ENCODE measurements at places on chromosomes 11 and 22.

GRCh38 chr22:26770624-26771023, 113.2 kb downstream of the MIAT start:
- DNase-seq: no peak

DNA sequence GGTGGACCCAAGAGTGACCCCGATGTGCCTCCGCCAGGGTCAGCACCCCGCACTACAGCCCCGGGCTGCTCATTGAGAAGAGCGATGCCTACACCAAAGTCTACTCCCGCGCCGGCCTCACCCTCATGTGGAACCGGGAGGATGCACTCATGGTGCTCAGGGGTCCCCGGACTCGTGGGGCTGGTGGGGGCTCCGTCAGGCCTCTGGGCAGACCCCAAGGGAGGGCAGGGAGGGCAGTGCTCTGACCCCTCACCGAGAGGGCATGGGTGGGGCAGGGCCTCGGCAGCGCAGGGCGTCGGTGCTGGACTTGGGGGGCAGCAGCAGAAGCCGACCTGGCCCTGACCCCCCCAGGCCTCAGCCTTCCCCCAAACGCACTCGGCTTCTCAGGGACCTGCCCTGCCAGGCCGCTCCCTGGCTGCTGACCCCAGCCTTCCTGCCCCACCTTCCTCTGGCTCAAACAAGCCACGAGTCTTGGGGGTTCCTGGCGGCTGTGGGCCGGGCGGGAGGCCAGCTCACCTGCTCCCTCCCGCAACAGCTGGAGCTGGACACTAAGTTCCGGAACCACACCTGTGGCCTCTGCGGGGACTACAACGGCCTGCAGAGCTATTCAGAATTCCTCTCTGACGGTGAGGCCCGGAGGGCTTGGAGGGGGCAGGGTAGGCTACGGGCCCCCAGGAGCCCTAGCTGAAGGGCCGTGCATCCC, 2.9 kb downstream of the MUC2 start:
- DNase-seq: no peak

- no peak for DNase-seq
Observed at GRCh38 chr11:68988491-68988890, 7.7 kb upstream of the MRGPRD start.

DNA sequence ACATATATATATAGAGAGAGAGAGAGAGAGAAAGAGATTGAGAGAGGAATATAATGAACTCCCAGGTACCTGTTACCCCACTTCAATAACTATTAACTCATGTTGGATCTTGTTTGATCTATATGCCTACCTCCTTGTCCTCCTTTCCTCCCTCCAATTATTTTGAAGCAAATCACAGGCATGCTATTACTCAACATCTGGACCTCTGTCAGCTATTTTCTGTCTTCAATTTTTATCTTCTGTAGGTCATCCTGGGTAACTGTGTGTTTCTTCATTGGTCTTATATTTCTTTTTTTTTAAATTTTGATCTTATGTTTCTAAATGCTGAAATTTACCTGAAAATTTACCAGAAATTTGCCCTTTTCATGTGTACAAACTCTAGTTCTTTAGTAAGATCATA, 24.8 kb downstream of the UVRAG start:
- DNase-seq: no peak

- DNase-seq: peak; percentile 47
Observed at GRCh38 chr11:110712659-110713448, 617 bp upstream of the ARHGAP20 start.

DNA sequence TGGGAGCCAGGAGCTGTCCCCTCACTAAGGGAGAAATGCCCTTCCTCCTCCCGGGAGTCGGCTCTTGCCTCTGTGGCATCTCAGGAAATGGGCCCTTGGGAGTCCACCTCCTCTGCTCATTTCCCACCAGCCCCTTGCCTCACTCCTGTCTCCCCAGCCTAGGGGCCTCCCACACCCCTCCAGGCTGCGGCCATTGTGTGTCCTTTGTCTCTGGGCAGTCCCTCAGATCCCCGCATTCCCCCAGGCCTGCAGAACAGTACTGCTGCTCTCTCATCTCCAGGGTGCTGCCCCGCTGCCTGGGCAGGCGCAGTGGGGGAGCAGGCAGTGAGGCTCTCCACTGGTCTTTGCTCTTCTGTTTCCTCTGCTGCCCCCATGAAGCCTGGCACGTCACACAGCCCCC, 25.0 kb downstream of the ADA2 start:
- no peak for DNase-seq

GRCh38 chr22:24401931-24402367, 25.4 kb upstream of the ADORA2A start:
- no peak for DNase-seq
